ENCODE measurements at places on chromosomes 6 and 20. TPM values are rescaled to one million over a fixed set of nuclear protein-coding genes. Genes with fewer than 3 reads are reported as not detected.

Gene GJA10
- total RNA-seq: not detected

- no peaks in the 10 kb centered on the region for H3K36me3 ChIP-seq
- no peak for DNase-seq
- no peaks in the 10 kb centered on the region for H3K27me3 ChIP-seq
- no peak overlapping the region for H3K4me3 ChIP-seq
Measured at GRCh38 chr20:52780462-52780861, 191.7 kb upstream of the TSHZ2 start.

DNA sequence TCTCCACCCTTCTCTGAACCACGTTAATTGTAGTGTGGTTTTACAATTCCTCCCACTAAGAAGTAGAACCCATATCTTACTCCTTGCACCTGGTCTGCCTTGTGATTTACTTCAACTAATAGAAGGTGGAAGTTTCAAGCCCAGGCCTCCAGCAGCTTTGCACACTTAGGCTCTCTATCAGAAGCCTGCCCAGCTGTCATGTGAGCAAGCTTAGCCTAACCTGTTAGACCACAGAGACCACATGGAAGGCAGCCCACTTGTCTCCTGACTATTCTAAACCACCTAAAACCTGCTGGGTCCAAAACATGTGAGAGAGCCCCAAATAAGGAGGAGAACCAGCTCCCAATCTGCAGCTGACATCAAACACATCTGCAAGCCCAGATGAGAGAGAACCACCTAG is 127.6 kb upstream of the BTBD3 start:
- no peaks in the 10 kb centered on the region for H3K36me3 ChIP-seq
- no peak overlapping the region for H3K4me3 ChIP-seq
- no peaks in the 10 kb centered on the region for H3K27me3 ChIP-seq
- DNase-seq: no peak

Gene ADRM1
- 159 TPM for total RNA-seq

GRCh38 chr6:34074064-34074742 is 71.7 kb downstream of the GRM4 start:
- no peak for DNase-seq
- no peaks in the 10 kb centered on the region for H3K27me3 ChIP-seq
- no peaks in the 10 kb centered on the region for H3K4me1 ChIP-seq
- H3K36me3 ChIP-seq: no peaks in the 10 kb centered on the region
- H3K4me3 ChIP-seq: no peak overlapping the region

GRCh38 chr20:9831032-9831431 is 7.8 kb downstream of the PAK5 start:
- DNase-seq: no peak
- H3K27me3 ChIP-seq: no peaks in the 10 kb centered on the region
- no peaks in the 10 kb centered on the region for H3K4me1 ChIP-seq
- no peaks in the 10 kb centered on the region for H3K36me3 ChIP-seq

DNA sequence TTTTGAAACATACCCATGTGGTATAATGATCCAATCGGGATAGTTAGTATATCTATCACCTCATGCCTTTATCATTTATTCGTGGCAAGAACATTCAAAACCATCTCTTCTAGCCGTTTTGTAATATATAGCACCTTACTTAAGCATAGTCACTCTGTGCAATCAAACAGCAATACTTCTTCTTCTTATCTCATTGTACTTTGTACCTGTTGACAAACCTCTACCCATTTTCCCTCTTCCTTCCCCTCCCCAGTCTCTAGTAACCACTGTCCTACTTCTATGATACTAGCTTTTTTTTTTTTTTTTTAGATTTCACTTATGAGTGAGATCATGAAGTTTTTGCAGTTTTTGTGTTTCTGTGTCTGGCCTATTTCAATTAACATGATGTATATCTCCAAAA is 296.7 kb downstream of the EYS start:
- no peaks in the 10 kb centered on the region for H3K36me3 ChIP-seq
- no peaks in the 10 kb centered on the region for H3K4me1 ChIP-seq
- H3K4me3 ChIP-seq: no peak overlapping the region
- no peaks in the 10 kb centered on the region for H3K27me3 ChIP-seq
- no peak for DNase-seq
- no peak overlapping the region for H3K27ac ChIP-seq

Gene SLC22A2
- total RNA-seq: not detected

DNA sequence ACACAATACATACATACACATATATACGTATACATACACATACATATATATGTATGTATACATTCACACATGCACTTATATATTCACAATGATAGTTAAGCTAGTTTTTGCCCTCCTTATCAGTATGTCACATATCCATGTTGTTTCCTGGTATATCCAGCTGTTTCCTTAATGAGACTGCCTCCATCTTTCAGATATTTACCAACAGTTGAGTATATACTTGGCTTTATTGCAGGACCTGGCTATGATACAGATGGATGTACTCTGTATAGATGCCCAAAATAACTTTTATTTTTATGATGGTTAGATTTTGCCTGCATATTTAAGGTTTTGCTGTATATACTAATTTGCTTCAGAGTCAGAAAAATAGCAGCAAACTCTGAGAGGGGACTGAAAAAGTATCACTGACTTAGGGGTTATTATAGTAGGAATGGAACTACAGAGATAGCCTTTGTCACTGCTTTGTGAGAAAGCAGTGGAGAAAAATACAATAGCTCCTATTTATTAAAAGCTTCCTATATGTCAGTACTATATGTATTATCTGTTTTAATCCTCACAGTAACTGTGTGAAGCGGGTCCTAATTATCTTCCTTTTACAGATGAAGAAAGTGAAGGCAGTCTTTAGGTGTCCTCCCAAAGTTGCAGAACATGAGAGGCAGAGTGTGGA is 35.5 kb downstream of the CARMIL1 start:
- H3K4me1 ChIP-seq: no peaks in the 10 kb centered on the region
- H3K36me3 ChIP-seq: no peaks in the 10 kb centered on the region
- no peak overlapping the region for H3K27ac ChIP-seq
- H3K27me3 ChIP-seq: no peaks in the 10 kb centered on the region

DNA sequence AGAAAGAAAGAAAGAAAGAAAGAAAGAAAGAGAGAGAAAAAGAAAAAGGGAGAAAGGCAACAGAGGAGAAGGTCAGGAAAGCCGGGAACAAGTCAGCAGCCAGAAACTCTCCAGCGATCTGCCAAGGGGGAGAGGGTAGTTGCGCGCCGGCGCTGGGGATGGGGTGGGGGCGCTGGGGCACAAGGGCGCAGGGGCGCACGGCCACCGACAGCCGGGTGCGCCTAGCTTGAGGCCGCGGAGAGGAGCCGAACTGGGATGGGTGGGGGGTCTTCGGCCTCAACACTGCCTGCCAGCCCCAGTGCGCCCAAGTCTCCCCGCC is 533 bp upstream of the RSPO3 start:
- no peak for DNase-seq
- no peak overlapping the region for H3K27ac ChIP-seq
- peaks cover 11% of the 10 kb centered on the region for H3K27me3 ChIP-seq
- H3K4me1 ChIP-seq: no peaks in the 10 kb centered on the region
- H3K36me3 ChIP-seq: no peaks in the 10 kb centered on the region

- no peak overlapping the region for H3K27ac ChIP-seq
- peaks cover 3% of the 10 kb centered on the region for H3K4me1 ChIP-seq
- no peaks in the 10 kb centered on the region for H3K27me3 ChIP-seq
Measured at GRCh38 chr6:136599329-136600011, 49.2 kb upstream of the MAP7 start.

Data from CD8-positive, alpha-beta memory T cell (primary cell).